ENCODE measurements at places on chromosomes 12 and 14.

GRCh38 chr12:115010324-115010995 lies 326.5 kb upstream of the TBX3 start:
- no peak for DNase-seq

DNA sequence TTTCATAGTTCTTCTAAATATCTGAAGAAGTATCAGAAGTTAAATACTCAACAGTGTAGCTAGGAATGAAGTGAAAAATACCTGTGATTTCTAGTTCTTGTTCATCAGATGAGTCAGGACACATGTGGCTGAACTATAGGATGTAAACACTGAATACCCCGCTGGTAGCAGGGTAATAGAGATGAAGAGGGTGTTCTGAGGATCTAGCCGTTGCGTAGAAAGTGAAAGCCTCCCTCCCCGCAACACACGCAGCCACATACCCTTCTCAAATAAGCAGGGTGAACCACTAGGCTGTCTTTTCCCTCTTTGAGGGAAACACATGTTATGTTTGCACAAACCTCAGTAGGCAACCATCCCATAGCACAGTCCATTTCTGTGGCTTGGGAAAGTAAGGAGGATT lies 16.4 kb upstream of the RNASE12 start:
- no peak for DNase-seq

GRCh38 chr14:33356181-33356580 lies 417.5 kb downstream of the NPAS3 start:
- DNase-seq: no peak

GRCh38 chr12:66011731-66012130 lies 118.8 kb downstream of the LLPH start:
- no peak for DNase-seq

GRCh38 chr12:105698075-105698474 lies 367.6 kb downstream of the C12orf75 start:
- DNase-seq: no peak

GRCh38 chr14:35378425-35379233 lies 25.9 kb downstream of the NFKBIA start:
- DNase-seq: no peak

Measured in stimulated activated CD4-positive, alpha-beta T cell treated with anti-CD3 and anti-CD28 coated beads, TNF-alpha, amount 100 ng/mL, for 1 hour (primary cell).